Hematopoietic multipotent progenitor cell (in vitro differentiated cells): ENCODE measurements at places on chromosomes 4 and X.

DNA sequence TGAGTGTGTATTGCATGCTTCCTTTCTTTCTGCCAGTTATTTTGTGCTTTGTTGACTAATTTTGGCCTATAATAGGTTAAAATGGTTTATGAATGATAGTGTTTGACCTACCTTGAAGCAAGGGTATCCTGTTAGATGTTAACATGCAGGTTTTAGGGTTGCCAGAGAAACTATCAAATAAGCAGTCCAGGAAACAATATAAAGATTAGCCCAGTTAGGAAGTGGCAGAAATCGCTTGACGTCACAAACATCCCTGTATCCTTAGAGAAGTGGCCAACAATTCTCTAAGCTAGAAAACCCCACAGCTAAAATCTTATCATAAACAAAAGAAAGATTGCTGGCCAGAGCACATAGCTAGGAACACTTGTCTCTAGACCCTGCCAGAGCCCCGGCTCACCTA, 3.8 kb downstream of the NAP1L5 start:
- no peak for DNase-seq

GRCh38 chr4:31784558-31784957, 1064.4 kb downstream of the PCDH7 start:
- no peak for DNase-seq

DNA sequence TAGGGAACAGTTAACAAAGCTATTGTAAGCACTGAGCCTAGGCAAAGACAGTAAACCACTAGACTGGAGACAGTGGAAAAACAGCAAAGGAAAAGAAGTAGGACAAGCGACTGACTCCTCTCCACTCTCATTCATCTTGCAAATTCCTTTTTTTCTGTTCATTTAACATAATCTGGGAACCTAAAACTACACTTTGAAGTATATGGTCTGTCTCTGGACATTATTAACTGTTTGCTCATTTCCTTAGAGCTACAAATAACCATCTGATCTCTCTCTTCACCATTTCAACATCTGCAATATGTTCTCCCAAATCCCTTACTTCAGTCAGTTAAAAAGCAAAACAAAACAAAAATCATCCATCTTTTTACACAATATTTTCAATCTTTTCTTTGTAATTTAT, 642 bp downstream of the HMGN5 start:
- no peak for DNase-seq

GRCh38 chrX:27571164-27571563, 19.0 kb upstream of the DCAF8L2 start:
- DNase-seq: no peak

- DNase-seq: no peak
Measured at GRCh38 chrX:78307665-78308064, 19.7 kb downstream of the CYSLTR1 start.

DNA sequence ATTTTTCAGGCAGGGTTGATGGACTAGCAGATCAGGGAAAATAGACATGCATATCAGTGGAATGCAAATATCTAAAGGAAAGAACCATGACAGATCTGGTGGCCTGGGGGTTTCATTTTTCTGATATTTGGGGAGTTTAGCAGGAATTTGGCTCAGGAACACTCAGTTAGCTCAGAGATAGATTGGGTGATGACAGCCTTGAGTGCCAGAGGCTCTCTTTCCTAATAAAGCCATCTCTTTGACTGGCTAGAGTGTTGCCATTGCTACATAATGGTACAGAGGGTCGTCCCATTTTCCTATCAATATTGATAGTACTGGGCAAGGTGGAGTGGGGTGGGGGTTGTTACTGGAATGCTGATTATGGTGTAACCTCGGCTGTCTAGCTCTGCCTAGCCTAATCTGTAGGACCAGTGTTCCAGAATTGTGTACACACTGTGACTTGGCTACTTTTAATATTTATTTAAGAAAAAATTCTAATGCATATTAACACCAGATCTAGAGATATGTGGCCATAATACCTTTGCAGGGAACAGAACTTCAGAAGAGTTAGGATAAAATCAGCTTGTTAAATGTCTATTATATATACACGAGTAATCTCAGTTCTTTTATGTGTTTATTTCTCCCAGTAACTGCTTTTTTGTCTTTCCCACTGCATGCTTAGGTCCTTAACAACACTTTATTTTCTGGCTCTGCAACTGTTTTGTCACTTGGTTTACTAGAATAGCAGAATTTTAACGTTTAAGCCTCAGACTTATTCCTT, 145.0 kb upstream of the SPOCK3 start:
- no peak for DNase-seq

DNA sequence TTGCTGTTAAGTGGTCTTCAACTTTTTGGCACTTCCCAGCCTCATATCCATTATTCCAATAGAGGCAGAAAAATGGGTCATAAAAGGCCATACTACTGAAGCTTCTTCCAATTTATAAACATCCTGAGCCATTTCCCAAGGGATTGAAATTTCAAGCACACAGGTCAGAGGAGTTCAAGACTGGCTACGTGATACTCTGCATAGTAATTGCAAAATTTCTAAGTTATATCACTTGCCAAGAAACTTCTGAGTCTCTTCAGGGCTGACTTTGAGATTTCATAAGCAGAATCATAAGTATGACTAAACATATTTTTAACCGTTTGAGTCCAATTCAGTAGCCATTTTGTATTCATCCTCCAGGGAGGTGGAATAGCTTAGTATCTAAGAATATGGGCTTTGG, 75.6 kb upstream of the RXFP1 start:
- DNase-seq: no peak

GRCh38 chr4:791898-792625, 33.9 kb downstream of the CPLX1 start:
- no peak for DNase-seq

GRCh38 chr4:77493829-77494551, 111.6 kb upstream of the CXCL13 start:
- DNase-seq: peak; percentile 3

DNA sequence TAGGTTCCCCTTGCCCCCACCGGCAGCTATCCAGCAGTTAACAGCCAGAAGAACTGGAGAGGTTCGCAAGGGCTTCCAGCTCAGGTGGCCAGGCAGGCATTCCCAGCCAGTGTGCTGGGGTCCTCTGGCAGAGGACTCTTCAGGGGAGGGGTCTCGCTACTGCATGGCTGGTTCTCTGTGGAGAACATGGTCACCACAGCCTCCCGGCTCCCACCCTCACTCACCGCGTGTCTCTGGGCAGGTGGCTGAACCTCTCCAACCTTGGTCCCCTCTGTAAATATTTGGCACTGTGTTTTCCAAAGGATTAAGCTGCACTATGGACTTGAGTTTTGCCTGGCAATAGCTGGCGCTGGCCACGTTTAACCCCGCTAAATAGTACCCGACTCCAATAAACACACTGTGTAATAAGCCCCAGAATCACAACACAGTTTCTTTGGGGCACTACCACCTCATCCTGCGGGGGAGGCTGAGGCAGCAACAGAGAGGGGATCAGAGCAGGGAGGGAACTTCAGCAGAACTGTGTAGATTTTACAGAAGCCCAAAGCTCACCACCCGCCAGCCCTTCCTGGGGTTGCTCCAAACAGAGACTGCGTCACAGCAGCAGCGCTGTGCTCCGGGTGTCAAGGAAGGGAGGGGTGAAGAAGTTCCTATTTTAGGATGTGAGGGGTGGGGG, 15.2 kb downstream of the BCOR start:
- no peak for DNase-seq

- DNase-seq: no peak
Measured at GRCh38 chrX:21847342-21847741, 7.9 kb downstream of the MBTPS2 start.

- no peak for DNase-seq
Measured at GRCh38 chr4:152089584-152089983, 328.8 kb upstream of the GATB start.

DNA sequence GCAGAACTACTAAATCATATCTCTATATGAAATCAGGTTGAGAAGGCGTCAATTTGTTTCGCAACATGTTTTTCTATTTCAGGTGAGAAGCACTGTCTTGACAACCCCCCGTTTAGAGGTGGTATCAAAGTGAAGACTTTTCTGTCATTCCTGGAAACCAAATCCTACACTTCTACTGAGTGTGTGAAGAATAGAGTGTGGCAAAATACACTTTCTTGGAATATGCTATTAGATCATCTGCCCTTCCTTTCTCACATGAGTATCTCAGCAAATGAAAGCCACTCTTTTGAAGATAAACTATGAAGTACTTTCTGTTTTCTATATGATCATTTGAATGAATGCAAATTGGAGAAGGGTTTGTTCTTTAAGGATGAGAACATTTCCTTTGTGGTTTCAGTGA, 174.0 kb upstream of the FMR1 start:
- DNase-seq: no peak

GRCh38 chr4:94676970-94677369, 80.8 kb upstream of the BMPR1B start:
- DNase-seq: no peak

GRCh38 chrX:78532363-78532762, 126.8 kb downstream of the RTL3 start:
- DNase-seq: no peak

DNA sequence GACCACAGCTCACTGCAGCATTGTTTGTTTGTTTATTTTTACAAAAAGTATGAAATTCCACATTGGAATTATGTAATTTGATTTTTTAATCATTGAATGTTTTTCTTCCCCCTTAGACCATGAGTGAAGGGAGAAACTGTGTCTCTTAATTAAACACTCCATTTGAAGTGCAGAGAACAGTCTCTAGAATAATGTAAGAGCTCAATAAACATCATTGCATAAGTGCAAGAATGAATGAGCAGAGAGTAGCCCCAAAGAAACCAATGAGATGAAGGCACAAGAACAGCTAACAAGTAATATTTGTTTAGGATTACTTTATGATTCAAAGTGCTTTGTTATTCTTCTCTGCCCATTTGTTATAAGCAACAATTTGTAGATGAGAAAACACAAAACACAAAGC, 921.3 kb upstream of the LCORL start:
- no peak for DNase-seq

DNA sequence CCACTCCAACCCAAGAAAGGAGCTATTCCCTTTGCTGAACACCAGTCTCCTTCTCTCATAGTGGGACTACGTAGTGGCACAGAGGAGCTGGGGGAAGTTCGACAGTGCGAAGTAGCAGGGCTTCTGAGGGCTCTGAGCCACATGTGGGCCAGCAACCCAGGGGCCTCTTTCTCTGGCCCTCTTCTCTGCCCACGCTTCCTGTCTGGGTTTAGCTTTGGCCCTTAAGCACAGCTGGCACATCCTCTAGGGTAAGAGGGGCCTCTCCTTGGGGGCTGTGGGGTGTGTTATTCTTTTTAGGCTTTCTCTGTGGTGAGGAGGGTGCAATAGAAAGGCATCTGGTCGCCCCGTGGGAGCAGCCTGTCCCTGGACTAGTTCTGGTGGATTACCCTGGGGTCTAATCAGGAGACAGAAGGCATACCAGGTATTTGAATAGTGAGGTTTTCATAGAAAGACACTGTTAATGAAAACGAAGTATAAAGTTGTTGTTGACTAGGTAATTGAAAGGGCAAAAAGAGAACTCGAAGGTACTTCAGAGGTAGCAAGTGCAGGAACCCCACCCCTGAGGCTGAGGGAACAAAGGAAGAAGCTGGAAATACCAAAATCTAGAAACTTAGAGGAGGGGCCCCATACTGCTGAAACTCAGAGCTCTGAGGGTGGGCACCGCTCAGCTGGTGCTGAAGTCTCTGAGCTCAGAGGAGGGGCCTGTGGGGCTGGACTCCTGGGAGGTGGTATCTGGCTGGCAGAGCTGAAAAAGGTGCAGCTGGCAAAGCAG, 151.9 kb upstream of the RPS6KA3 start:
- DNase-seq: peak; percentile 70

DNA sequence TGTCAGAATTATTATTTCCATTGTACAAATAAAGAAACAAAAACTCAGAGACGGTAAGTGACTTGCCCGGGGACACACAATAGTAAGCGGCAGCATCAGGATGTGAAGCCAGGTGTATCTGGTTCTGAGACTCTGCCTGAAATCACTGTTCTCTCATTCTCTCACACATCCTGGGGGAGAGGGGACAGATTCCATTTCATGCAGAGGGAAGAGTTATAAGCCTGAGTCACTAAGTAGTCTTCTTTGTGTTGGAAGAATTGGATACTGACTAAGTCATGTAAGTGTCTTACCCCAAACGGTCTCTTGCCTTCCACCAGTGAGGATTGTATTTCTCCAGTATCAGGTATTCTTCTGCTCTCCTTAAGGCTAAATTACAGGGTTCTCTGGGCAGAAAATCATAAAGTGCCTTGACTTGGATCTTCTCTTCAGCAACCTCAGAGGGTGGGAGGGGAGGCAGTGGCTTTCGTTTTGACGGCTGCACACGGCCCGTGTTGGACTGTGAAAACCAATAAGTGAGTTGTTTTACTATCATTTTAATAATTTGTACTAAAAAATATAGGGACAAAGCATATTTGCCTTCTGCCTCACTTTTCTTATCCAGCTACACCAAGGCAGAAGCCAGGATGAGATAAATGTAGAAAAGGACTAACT, 21.9 kb downstream of the TXK start:
- DNase-seq: no peak

GRCh38 chr4:7031558-7032449, 11.4 kb upstream of the TADA2B start:
- peak; percentile 85 for DNase-seq

DNA sequence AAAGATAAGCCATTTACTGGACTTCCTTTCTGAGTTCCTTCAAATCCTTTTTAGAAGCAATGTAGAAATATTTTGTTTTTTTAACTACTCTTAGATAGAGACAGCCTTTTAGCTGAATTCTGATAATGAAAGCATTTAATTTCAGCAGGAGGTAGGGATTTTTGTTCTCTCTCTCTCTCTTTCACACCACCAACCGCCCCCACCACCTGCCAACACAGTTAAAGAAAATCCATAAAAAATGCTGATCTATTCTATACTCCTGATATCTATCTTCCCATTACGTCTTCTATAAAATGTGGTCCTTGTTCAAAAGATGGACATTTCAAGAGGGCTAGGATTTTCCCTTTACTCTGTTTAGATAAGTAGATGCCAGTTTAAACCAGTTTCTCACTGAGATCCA, 104.5 kb downstream of the DCLK2 start:
- no peak for DNase-seq

DNA sequence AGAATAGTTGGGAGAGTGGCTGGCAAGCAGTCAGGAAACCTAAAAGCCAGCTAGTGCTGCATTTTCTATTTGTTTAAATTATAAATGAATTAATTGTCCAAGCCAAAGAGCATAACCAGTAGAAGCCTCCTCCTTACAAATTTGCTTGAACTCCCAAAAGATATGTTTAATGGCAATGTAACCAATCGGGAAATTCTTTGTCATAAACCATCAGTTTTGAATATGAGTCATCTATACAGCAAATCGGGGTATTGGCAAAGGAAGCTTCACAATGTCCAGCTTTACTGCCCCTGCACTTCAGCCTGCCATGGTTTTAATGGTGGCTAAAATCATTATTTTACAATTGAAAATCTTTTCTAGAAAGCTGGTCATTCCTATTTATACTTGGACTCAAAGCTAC, 216.6 kb downstream of the SHROOM3 start:
- no peak for DNase-seq

DNA sequence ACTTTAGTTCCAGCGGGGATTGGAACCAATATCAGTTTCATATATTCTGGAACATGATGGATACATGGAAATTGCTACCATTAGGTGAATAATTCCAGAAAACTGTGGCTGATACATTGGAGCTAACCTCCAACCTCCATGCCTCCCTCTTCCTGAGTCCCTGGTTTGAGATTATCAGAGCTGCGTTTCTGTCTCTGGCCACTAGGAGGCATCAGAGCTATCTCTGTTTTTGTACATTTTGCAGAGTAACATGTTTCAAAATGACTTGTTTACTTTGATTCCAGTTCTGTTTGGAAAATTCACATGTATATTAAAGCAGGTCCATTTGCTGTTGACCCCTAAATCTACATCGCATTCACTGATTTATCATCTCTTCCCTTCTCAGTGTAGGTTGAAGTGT, 2.4 kb upstream of the RAB40AL start:
- peak; percentile 11 for DNase-seq

GRCh38 chr4:86775061-86775460, 74.1 kb downstream of the SLC10A6 start:
- no peak for DNase-seq
